Foreskin keratinocyte (primary cell): ENCODE measurements at places on chromosomes 6 and 20. TPM values are rescaled to one million over a fixed set of nuclear protein-coding genes. Genes with fewer than 3 reads are reported as not detected.

The SOBP gene
- total RNA-seq: not detected in 2 replicates

The FGD2 gene
- 0.07 and 0.14 TPM in 2 replicates for total RNA-seq

The LINC00237 gene
- not detected in 2 replicates for total RNA-seq

The PAK5 gene
- total RNA-seq: not detected in 2 replicates

The HIVEP2 gene
- total RNA-seq: 19.5 and 19.8 TPM in 2 replicates

DNA sequence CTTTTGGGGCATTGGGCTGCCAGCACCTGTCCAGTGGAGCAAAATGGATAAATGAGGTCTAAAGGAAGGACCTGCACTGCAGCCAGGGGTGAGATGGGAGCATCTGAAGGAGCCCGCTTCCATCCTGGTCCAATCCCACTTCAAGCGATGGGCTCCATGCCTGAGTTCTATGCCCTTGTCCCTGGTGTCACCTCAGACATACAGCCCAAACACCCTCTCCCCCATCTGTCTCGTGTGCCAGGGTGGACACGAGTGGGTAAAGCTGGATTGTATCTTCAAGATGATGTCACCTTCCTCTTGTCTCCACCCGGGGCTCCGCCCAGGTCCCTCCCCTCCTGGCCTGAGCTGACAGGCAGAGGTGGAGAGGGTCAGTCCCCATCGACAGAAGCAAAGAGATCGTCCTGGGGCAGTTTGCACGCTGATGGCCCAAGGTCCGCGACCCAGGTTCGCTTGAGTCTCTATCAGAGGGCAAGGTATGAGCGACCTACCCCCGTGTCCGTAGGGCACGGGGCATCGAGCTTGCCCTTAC, 544 bp downstream of the SMIM29 start:
- DNase-seq: no peak

GRCh38 chr6:73234733-73235132, 9.4 kb upstream of the KHDC1L start:
- DNase-seq: peak; percentile 84

GRCh38 chr6:105067329-105067728, 110.4 kb downstream of the LIN28B start:
- no peak for DNase-seq

DNA sequence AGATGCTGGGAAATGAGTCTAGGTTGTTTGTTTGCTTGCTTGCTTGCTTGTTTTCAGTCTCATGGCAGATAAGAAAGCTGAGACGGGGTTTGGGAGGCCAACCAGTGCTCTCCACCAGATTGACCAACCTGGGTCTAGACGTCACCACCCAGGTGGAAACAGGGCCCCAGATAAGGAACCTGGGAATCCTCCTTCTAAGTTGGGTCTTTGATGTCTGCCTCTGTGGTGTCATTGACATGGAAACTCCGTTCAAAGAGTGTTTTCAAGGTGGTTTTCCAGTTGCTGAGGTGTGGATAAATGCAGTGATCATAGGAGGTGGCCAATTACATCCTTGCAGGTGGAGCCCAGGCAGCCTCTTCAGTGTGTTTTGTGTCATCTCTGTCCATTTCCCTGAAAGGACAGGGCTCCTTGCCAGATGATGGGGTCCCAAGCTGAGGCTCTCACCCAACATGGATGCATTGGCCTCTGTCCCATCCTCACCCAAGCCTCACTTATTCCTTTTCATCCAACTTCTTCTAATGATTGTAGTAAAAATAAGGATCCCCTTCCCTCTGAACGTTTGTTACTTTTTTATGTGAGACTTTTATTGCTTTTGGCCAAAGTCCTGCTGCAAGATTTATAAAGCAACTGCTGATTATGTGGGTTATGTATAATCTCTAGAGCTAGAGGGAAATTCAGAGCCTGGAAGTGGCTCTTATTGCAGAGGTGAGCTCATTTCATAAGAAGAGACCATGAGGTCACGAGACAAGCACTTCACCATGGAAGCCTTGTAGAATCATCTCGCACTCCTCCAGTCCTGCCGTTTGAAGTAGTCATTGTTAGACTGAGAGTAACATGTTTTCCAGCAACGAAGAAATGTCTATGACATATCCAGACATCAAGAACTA, 32.0 kb upstream of the SYNDIG1 start:
- DNase-seq: no peak

DNA sequence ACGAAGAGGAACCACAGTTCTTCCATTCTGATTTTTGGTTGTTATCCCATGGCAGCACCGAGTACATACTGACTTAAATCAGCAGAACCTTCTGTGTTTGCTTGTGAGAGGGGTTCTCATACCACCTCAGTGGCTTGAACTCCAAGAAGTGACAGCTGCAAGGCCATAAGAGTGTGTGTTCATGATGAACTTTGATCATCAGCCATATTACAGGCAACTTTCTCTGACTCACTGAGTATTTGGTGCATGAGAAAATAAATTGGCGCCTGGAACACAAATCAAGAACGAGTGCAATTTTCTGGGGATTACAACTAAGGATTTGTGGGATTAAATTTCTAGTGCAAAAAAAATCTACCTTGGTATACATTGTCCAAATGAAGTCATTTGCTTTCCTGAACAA, 68.9 kb downstream of the CYP39A1 start:
- no peak for DNase-seq
